ENCODE measurements at places on chromosomes 11 and 22.

DNA sequence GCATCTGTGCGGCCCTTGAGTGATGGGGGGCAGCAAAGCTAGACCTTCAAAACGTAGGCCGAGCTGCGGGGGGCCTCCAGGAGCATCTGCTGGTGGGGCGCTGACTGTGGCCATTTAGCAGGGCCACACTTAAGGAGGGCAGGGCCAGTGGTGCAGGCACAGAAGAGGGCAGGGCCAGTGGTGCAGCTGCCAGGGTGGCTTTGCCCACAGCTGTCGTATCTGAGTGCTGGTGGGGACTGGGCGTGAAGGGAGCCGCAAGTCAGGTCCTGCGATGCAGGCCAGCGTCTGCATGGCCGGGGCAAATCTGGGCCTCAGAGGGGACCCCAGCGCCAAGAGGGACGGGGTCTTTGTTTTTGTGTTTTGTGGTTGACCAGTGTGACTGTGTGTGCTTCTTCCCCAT is 27.7 kb downstream of the RNH1 start:
- DNase-seq = no peak

DNA sequence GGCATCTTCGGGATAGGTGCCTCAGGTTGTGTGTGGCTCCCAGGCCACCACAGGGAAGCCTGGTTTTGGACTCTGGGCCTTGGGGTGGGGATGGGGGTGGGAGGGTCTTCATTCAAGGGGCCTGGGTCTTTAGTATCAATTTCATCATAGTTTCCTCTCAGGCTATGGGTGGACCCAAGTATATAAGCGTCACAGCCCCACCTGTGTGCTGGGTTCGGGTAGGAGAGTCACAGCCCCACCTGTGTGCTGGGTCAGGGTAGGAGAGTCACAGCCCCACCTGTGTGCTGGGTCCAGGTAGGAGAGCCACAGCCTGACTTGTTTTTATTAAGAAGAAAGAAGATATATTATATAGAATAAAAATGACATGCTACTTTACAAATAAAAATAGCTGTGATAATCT is 422.1 kb downstream of the BRD1 start:
- no peak for DNase-seq

- DNase-seq = no peak
Measured at GRCh38 chr11:44778195-44779100, 51.7 kb downstream of the TSPAN18 start.

GRCh38 chr22:39300186-39300830 is 19.1 kb downstream of the RPL3 start:
- DNase-seq = no peak

- no peak for DNase-seq
Measured at GRCh38 chr22:38756711-38757463, 1.1 kb upstream of the SUN2 start.

DNA sequence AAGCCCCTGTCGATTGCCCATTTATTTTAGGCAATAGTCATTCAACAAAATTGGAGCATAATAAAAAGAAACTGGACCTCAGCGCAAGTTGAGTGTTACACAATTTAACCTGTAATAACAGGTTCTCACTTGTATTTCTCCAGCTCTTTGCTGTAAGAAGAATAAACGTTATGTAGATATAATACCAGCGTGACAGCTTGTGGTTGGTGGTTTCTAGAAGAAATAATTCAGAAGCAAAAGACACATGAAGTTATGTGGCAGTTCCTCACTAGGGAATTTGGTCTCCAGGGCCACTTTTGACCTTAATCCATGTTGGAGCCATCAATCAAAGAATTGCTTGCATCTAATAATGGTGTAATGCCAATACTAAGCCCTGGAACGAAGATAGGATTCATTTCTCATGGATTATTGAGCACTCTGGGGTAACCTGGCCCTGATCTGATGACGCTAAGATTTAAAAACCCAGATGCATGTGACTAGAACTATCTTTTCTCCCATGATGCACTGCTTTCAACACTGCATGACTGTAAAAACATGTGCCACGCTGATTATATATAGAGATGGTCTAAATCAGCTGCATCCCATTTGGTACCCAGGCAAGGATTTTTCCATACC is 129.7 kb upstream of the LDLRAD3 start:
- DNase-seq = no peak

DNA sequence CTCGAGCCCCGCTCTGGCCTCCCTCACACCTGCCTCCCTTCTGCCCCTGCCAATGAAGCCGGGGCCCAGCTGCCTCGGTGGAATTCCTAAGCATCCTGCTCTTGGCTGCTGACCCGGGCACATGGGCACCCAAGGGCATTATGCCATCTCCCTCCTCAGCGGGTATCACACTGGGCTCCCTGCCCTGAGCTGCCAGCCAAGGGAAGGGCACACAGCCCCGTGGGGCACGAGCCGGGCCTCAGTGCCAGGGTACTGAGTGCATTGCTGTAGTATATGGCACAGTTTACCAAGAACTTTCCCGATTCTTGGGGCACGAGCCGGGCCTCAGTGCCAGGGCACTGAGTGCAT is 43.8 kb upstream of the JAM3 start:
- peak; percentile 26 for DNase-seq

GRCh38 chr22:31277741-31278140 is 14.5 kb downstream of the PIK3IP1 start:
- DNase-seq = no peak

GRCh38 chr11:95923728-95924413 is at the start of gene MTMR2:
Gene MTMR2, minus strand, starts transcription at chr11:95924107. Its CDS starts 153 bp downstream, at chr11:95923954.
- DNase-seq = peak; percentile 56

DNA sequence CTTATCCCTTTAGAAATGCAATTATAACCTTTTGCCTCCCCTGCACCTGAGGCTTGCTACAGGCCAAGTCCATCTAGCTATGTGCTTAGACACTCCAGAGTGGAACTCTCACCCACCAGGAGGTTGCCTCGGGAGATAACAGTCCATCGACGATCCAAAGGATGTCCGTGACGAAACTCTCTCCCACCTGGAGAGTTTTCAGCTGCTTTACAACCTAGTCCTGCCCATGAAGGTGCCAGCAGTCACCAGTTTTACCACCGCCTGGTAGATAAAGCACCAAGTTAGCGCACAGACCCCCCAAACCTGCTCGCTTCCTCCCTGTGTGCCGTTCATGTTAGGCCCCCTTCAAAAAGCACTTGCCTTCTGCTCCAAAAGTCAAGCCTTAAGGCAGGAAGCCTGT is 53.1 kb upstream of the SHISAL1 start:
- no peak for DNase-seq
